Right cardiac atrium (tissue), 5 donors: ENCODE measurements at places on chromosomes 2 and 18. TPM values are rescaled to one million over a fixed set of nuclear protein-coding genes. Genes with fewer than 3 reads are reported as not detected.

Gene RBM44
- 0.70 TPM for total RNA-seq

Gene DSC1
- 64.3 TPM for total RNA-seq

Gene CCDC178
- not detected for total RNA-seq

Gene NTSR2
- not detected for total RNA-seq

Gene DNAJC5G
- 1.3 TPM for total RNA-seq

Gene LRRTM1
- total RNA-seq, result 0.85 TPM

Gene G6PC2
- not detected for total RNA-seq

Gene ID2
- total RNA-seq, result 116 TPM

Gene FIGLA
- not detected for total RNA-seq

Gene FLACC1
- 8.7 TPM for total RNA-seq
